NCI-H69 (cell line): ENCODE measurements at places on chromosomes 2 and 18.

DNA sequence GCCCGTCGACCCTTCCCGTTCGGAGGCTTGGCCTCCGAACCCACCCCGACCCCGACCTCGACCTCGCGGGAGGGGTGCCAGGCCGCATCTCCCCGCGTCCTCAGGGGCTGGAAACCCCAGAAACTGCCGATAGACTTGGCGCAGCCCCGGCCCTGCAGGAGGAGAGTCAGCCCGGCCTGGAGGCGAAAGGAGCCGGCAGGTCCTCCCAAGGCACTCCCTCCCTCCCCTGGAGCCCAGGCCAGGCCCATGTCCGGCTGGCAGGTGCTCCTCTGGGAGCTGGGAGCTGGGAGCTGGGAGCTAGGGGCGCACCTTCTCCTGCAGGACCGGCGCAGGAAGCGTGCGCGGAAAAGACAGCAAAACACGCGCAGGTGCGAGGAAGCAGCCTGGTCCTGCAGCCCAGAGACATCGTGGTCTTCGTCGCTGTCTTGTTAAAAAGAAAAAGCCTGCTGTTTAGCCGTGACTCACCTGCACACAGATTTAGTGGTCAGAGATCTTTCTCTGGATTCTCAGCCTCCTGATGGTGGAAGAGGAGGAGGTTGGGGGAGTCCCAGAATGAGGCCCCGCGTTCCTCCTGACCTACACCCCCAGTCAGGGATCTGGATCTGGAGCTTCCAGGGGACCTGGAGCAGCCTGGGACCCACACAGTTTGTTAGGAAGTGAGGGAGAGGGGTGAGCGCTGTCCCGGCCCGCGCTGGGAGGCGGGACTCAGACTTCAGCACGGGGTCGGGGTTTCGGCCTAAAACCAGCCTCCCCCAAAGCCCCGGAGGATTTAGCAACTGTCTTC is 660 bp upstream of the MBP start:
- peak; percentile 44 for DNase-seq

GRCh38 chr2:1715184-1716013 is 28.9 kb downstream of the PXDN start:
- peak; percentile 51 for DNase-seq

DNA sequence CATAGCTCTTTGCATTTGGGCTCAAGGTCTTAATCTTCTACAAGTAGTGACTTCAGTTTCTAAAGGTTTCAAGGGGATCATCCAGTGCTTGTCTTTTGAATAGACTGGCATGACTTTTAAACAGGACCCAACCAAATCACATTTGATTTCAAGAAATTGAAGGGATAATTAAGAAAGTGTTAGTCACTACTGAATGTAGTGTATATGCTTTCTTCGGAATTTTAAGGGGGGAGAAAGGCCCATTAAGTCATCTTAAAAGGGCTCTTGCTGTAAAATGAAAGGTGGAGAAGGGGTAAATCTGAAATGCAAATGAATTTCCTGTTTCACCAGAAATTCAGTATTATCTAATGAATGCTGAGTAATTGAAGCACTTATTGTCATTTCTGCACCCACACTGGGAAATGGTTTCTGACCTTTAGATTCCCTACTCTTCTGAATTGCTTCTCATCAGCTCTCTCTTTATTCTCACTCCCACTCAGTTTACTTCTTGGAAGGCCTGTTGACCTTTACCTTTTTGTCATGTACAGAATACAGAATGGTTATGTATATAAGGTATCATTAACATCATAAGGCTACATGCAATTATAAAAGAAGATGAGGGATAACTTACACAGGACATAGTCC is 241.4 kb downstream of the SLC8A1 start:
- no peak for DNase-seq

DNA sequence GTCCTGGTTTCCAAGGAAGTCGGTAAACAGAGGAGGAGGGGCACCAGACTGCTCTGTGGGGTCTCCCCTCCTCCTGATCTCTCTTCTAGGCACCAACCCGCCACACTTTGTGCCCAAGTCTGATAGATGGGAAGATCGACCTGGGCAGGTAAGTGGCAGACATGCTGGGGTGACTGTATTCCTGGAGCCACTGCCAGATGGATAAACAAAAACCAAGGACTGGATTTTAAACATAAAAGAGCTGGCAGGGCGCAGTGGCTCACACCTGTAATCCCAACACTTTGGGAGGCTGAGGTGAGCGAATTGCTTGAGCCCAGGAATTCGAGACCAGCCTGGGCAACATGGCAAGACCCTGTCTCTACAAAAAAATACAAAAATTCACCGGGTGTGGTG is 181.2 kb downstream of the ANAPC1 start:
- peak; percentile 42 for DNase-seq

DNA sequence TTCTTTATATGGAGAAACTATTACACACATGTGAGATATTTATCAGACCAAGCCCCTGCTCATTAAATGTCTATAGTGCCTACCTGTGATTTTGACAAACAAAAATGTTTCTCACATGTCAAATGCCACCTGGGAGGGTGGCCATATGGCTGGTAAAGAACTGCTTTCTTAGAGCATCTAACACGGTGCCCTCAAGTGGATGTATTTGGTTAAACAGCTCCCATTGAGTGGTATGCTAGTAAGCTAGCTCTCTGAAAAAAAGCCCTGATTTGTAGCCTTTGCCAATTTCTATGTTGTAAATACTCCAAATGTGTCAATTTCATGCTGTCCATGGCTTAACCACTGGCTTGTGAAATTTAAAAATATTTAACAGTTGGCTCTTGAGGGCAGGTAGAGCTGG is 94.6 kb downstream of the PMAIP1 start:
- peak; percentile 93 for DNase-seq

DNA sequence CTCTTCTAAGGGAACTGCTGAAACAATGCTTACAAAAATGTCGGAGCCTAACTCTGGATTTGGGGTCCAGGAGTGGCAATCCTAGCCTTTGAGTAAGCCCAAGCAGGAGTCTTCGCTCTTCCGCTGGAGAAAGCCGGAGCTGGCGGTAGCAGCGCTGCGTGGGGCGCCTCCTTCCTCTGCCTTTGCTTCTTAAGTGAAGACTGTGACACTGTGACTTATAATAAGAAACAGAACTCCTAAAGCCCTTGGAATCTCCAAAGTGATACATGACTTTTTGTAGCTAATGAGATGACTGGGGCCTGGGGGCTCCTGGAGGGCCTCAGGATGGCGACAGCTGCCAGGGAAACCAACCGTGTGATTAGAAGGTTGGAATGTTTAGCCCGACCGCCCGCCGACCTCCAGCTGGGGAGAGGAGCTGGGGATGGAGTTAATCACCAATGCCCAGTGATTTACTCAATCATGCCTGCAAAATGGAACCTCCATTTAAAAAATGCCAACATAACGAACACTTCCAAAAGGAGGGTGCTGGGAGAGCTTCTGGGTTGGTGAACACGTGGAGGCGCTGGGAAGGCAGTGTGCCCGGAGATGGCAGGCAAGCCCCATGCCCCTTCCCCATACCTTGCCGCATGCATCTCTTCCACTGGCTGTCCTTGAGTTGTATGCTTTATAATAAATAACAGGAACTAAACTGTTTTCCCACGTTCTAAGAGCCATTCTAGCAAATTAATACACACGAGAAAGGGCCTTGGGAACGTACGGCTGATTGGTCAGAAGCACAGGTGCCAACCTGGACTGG is 29.0 kb upstream of the MAL start:
- peak; percentile 82 for DNase-seq

DNA sequence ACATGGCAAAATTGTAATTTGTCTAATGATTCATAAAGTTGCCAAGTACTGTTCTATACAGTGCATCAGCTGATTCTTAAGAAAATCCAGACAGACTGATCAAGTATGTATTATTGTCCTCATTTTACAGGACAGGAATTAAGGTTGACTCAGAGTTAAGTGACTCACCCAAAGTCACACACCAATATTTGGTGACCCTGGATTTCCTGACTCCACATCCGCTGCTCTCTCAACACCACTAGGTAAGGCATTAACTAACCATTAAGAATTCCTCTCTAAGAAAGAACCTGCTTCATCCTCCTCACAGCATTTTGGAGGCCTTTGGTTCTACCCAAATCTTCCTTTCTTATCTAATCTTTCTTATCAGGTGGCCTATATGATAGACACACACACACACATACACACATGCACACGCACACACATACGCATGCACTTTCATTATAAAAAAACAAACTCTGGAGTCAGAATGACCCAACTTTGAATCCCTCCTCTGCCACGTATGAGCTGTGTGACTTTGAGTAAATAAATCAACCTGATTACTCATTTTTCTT is 150.8 kb downstream of the ANKRD44 start:
- DNase-seq = no peak

DNA sequence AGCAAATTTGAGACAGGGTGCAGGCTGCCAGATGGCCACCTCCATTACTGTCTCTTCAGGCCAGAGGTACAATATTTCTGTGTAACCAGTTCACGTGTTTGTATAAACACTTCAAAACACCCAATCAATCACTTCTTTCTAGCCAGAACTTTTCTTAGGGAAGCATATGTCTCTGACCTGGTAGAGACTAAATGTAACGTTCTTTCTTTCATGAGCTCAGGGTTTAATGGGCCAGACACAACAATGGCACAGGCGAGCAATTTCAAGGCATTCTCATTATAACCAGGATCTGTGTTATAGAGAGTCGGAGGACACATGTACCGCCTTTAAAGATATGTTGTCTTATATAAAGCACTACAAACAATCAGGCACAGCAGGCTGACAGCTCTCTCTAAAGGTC is 1846.4 kb upstream of the PIK3C3 start:
- DNase-seq = peak; percentile 82

GRCh38 chr2:212117926-212118325 is 420.7 kb downstream of the ERBB4 start:
- peak; percentile 59 for DNase-seq

DNA sequence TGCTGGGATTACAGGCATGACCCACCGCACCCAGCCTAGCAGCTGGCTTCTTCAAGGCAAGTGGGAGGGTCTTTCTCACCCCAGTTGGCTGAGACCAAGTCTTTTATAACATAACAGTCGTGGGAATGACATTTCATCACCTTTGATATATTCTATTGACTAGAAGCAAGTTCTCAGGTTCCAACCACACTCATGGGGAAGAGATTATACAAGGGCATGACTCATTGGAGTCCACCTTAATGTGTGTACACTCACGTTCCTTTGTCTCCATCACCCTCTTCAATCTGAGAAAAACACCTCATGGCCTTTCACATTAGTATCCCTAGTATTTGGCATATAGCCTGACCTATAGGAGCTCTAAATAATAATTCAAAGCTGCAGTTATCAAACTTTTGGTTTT is 2.8 kb upstream of the BBS5 start:
- peak; percentile 20 for DNase-seq

- DNase-seq = no peak
Observed at GRCh38 chr2:96106991-96107707, 9.2 kb downstream of the ADRA2B start.

DNA sequence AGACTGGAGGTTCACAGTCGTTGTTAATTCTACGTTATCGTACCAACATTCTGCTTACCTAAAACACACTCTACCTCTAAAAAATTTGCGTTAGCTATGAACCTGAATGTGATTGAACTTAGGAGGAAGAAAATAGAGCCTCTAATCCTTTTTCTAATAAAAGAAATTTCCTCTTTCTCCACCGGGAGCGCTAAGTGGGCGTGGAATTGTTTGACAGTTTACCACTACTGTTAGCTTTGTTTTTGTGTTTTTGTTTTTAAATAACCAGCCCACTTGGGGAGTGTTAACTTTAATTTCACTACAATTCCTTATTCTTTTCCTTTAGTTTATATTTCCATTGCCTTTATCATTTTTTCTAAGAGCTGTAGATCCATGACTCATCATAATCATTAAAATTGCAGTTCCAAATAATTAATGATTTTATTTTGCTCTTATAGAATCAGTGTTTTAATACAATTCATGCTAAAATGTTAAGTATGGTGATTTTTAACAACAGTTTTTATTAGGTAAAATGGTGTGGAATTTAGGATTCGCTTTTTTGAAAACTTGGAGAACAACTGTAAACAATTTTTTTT is 55.0 kb upstream of the ITM2C start:
- no peak for DNase-seq

DNA sequence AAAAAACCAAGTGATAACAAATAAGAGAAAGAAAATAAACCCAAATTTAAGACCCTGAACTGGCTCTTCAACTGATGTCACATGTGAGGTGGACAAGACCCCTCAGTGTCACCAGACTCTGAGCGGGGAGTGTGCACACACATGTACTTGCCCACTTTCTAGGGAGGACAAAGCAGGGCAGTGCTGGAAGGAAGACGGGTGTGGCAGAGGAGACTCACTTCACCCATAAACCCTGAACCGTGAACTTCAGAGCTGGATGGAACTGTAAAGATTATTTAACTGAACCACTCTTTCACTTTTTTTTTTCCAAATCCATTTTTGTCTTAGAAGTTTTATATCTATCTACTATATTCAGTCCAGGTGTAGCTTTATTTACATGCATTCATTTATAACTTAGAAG is 12.3 kb downstream of the PLA2R1 start:
- no peak for DNase-seq

- DNase-seq = no peak
Observed at GRCh38 chr2:68714866-68715265, 19.7 kb upstream of the ARHGAP25 start.

DNA sequence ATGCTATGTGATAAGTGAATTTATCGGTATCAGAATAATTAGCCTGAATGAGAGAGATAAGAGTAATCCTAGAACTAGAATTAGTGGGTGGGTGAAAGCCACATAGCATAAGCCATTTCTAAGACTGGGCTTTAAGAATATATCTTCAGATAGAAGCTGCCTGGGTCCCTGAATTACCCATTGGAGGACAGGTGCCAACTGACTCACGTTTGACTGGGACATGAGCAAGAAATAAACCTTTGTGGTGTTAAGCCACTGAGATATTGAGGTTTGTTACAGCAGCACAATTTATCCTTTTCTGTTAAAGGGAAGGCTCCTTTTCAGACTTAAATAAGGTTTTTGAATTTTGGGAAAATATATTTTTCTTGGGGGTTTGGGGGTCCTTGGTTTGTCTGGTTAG is 95.9 kb downstream of the POLE4 start:
- DNase-seq = no peak

DNA sequence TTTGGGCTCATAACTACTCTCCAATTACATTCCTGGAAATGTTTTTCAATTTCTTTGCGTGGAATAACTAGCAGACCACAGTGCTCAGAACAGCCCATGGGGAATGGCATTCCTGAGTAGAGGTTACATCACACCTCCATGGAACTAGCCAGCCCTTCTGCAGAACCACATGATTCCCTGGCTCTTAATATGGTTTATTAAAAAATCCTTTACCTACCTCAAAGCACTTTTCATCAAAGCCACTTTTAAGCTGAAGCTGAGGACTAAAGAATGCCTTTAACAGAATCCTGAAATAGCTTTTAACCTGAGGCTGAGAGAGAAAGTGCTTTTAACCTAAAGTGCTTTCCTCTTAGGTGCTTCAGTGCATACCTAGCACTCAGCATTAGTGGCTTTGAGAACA is 376.3 kb downstream of the ARHGAP15 start:
- DNase-seq = no peak

DNA sequence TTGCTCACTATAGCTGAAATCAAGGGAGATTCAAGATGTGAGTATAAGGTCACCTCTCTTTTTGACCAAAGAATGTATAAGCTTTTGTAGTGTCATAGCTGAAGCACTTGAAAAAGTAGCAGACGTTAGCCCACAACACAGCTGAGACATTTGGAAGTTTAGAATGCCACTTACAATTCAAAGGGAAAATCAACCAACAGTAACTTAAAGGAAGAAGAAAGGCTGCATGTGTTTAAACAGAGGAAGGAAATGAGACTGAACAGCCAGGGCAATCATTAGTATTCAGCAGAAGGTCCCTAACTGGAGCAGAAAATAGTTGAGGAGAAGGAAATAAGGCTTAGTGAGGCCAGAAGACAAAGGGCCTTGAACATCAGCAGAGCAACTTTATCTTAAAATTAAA is 23.5 kb upstream of the SCG2 start:
- no peak for DNase-seq

GRCh38 chr18:12773369-12773768 is 70.5 kb downstream of the PSMG2 start:
- DNase-seq = no peak
